ENCODE measurements at places on chromosomes 2 and 18.

GRCh38 chr2:216520112-216520511 is 21.5 kb downstream of the RPL37A start:
- DNase-seq = no peak

GRCh38 chr2:112159454-112159921 is 21.3 kb downstream of the FBLN7 start:
- no peak for DNase-seq

DNA sequence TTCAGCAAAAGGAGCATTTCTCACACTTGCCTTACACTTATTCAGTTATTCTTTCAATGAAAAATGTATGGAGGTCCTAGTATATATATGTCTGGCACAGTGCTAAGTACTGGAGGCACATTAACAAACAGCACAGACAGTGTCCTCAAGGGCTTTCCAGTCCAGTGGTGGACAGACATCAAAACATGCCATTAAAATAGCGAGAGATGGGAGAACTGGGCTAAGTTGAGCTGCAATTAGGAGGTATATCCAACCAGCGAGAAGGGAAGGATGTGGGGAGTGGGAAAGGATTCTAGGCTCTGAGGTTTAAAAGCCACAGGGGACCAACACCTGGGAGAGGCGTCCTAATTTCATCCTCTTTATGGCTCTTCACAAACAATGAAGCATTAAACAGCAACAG is 127.5 kb upstream of the TTC39C start:
- DNase-seq = no peak

DNA sequence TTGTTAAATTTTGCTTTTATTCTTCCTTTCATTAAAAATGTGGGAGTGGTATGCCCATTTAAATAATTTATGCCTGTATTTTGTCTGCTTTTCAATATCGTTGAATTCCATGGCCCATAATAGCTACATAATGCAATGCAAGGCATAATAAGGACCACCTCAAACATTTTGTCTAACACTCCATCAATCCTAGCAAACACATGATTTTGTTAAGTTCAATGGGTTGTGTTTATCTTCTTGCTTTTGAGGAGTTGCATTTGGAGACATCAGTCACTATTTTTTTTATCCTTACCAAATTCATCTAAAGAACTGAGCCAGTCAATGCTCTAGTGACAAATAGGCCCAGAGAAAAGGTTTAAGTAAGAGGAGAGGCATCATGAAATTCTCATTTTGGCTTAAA is 145.5 kb downstream of the ZNF385B start:
- no peak for DNase-seq

- no peak for DNase-seq
Measured at GRCh38 chr2:24857746-24858145, 62.3 kb downstream of the ADCY3 start.

DNA sequence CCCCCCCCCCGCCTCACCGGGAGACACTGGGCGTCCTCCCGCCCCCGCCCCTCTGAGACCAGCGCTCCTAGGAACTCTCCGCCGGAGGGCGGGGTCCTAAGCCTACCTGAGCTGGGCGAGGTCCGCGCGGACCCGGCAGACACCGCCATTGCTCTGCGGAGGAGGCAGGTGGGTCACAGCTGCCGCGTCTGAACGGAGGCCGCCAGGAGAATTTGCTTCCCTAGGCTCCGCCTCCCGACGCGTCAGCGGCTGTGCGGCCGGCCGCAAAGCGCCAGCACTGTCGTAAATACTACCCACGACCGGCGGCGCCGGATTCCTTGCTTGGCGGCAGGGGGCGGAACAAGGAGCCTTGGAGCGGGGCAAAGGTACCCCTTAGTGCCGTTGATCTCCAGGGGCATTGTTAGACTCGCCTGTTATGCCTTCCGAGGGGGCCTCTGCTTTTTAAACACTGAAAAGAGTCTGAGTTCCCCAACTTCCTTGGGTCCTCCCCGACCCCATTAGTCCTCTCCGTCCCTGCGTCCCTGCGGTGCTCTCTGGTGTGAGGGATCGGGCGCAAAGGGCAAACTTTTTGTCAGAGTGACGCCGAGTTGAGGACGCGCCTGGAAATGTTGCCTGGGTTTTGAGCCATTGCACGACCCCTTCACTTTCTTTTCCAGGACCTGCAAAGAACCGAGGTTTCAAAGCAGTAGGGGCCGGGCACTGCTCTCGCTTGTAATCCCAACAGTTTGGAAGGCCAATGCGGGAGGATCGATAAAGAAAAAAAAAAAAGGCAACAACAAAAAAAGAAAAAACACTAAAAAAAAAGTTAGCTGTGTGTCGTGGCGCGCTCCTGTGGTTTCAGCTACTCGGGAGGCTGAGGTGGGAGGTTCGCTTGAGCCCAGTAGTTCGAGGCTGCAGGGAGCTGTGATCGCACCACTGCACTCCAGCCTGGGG is at the start of gene GGCX:
Gene GGCX, minus strand, starts transcription at position 214 of the 933 bp plus-strand sequence. Its CDS starts 65 bp downstream, at position 149.
- DNase-seq = peak; percentile 92

DNA sequence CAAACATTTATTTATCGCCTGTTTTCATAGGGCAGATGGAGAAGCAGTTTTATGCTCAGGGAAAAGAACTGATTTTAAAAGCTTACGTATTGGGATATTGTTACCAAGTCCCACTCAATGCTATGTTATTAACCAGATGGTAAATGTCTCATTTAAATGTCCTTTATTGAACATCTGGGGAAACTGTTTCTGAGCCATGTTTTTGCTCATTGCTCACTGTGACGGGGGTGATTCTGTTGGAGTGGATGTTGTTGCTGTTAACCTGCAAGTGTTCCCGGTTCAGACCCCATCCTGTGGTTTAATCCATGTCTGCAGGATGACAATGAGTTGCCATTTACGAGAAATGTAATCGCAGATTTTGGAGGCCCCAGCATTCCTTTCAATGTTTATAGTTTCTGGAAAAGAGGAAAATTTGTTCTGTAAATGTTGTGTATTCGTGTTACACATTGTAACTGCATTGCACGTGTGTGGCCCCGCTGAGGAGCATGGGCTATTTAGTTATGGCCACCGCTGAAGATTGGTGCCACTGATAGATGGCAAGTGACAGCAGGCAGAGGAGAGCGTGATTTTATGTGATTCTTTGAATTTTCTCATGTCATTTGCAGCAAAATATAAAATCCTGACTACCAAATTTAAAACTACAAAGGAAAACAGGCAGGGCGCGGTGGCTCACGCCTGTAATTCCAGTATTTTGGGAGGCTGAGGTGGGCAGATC is 174.8 kb upstream of the COPS8 start:
- no peak for DNase-seq

- no peak for DNase-seq
Measured at GRCh38 chr2:195049372-195050031, 607.5 kb upstream of the SLC39A10 start.

GRCh38 chr2:72037261-72037666 is 110.4 kb downstream of the CYP26B1 start:
- no peak for DNase-seq

Measured in T-helper 1 cell (primary cell).